ENCODE measurements at places on chromosomes 3 and 15.

DNA sequence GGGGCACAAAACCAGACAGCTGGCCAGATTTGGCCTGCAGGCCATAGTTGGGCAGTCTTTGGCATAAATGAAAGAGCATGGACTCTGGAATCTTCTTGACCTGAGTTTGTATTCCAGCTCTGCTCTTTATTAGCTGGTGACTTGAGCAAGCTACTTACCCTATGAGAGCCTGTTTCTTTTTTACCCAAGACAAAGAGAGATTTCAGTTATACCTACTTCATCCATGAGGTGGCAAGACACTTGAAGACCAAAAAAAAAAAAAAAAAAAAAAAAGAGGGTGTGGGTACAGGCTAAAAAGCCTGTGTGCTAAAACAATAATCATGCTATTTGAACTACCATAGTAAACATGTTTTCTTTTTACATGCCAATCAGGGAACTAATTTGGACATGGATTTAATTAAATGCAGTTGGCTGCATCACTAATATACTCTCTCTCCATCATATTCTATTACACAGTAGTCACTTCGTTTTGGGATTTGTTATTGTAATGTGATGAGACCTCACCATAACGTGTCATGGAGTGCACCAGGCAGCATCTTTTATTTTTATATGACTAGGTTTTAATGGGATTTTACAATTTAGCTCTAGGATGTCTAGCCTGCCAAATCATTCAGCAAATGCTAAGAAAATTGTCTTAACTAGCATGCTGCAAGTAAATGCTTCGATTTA is 109.2 kb upstream of the FHIT start:
- DNase-seq: no peak

- DNase-seq: no peak
These were observed 104.4 kb downstream of the FMN1 start for GRCh38 chr15:33089878-33090757.

- no peak for DNase-seq
These were observed 101.6 kb upstream of the TNIK start for GRCh38 chr3:171561596-171562323.

DNA sequence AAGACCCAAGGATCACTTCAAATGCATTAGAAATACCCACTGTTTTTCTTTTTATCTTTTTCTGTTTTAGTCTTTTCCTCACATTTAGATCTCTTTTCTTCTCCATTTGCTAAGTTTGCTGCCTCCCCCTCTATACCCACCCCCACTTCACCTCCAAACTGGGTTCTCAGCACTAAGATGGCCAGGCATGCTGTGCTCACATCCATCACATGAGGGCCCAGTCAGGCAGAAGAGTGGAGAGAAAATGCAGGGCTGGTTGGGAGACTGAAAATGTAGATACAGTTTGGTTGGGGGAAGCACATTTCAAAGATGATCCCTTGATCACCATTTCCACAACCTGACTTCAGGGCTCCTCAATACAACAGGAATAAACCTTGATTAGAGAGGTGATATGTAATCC is 8.7 kb downstream of the GAP43 start:
- no peak for DNase-seq

DNA sequence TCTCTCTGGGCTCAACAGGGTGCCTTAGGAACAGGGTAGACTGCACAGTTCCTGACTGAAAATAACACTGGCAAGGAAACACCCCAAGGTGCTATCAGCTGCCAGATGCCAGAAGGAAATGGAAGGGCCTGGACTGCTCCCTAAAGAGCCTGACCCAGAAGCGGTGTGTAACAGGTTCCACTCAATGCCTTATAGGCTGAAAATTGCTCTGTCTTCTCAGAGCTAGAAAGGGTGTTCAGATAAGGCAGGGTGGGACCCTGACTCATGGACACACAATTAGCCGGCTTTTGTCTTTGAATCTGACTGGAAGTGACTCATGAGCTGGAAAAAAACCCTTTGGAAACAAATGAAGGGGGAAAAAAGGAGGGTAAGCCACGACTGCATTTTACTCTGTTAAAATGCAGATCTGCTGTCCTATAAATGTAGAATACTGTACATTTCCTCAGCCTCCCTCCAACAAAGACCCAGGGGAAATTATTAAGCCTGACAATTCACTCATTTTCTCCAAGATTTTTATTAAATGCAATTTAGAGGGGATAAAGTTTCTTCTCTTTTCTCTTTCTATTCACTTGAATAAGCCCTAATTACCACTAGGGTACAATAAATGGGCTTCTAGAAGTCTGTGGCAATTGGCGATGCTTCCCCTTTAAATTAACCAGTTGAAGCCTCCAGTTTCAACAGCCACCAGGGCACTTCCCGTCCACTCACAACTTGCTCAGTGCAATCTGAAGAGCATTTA is 160.2 kb upstream of the TBL1XR1 start:
- DNase-seq: no peak

GRCh38 chr3:188557235-188557634 is 403.3 kb downstream of the LPP start:
- no peak for DNase-seq
